Hindlimb muscle (tissue), 1 donor: ENCODE measurements at places on chromosomes 4 and X.

GRCh38 chr4:38904090-38904666 lies 36.6 kb downstream of the FAM114A1 start:
- no peak for DNase-seq

GRCh38 chrX:155611302-155611701 lies 1.4 kb downstream of the TMLHE start:
- DNase-seq: no peak

DNA sequence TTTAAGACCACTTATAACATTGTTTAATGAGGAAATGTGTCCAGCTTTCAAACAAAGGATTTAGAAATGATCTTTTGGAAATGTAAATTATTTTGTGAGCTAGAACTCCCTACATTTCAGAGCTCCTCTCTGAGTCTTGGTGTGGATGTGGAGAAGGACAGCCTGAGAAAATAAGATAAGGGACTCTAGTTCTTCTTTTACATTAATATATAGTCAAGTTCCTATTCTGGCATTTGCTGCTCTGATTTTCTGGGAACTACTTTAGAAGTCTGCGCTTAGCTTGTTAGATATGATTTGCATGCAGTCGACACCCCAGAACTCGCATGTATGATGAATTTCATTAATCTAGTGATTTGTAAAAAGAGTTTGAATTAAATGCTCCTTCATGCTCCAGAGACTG lies 45.5 kb downstream of the TSPAN7 start:
- no peak for DNase-seq

DNA sequence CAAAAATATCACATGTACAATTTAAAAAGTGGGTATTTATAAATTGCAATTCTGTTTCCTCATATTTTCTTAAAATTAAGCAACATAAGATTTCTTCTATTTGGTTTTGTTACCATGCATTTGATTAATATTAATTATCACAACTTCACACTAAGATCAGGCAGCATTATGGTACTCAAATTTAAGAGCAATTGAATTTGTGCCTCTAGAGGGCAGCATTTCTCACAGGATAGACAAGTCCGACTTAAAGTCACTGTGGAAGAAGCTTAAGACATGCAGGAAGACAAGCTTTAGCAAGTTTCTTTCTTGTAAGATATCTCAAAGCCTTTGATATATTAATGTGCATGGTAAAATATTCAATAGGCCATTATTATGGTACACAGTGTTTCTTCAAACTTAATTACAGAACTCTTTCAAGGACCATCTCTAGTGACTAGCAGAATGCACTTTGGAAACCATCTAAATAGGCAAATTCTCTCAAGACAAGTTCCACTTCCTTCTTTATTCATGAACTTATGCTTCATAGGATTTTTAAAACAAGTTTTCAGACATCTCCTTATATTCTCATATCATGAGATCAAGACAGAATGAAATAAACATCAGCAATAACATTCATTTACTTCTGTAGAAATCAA lies 35.0 kb downstream of the FBXW7 start:
- peak; percentile 73 for DNase-seq

DNA sequence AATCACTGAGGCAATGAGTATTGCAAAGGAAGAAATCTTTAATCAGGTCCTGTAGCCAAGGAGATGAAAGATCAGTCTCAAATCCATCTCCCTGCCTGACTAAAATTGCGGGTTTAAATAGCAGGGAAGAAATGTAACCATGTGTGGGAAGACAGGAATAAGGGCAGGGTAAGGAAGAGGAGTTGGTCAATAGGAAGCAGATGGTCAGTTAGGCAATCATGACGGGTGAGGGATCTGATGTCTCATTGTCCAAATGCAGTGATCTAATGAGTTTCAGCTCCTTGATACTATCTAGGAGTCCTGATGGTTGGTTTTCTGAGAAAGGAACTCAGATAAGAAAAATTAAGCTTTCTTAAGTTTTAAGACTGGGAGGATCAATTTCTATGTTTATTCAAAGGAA lies 200.8 kb downstream of the SPATA18 start:
- no peak for DNase-seq

- no peak for DNase-seq
Observed at GRCh38 chrX:79110731-79111130, 33.8 kb upstream of the GPR174 start.

DNA sequence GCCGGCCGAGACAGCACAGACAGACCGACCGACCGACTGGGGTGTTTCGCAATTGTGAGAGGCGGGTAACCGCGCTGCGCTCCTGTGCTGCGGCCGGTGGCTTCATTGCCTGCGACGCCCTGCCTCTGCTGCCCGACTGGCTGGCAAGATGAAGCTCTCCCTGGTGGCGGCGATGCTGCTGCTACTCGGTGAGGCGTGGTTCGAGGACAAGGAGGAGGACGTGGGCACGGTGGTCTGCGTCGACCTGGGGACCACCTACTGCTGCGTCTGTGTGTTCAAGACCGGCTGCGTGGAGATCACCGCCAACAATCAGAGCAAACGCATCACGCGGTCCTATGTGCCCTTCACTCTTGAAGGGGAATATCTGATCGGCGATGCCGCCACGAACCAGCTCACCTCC lies 565.7 kb upstream of the SMIM31 start:
- no peak for DNase-seq

GRCh38 chrX:48826135-48826875 lies at the start of gene ERAS:
Gene ERAS (plus strand): TSS chrX:48826513. CDS start chrX:48829124, 2,611 bp downstream.
- no peak for DNase-seq

DNA sequence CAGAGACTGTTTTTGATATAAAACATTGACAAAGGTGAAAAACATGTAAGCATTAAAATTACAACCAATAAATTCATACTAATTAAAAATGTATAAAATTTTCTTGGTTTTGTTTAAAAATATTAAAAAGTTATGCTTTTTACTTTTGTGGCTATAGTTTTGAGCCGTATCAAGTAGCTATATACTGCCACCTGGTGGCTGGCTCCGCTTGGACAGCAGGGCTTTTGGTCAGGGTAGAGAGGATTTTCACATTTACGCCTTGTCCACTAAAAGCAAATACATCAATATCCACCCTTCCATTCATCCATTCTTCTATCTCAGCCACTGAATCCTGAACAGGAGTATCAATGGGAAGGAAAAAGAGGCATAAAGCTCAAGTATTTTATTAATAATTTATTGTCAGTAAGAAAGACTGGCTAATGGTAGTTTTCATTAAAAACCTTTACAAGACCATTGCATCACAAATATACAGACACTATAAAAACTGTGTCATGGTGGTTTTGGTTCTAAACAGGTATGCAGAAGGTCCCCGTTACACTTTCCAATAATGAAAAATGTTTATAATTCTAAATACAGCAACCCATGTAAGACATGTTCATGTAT lies 32.1 kb upstream of the MTNR1A start:
- DNase-seq: peak; percentile 66

GRCh38 chrX:14554131-14554715 lies 24.9 kb downstream of the GLRA2 start:
- no peak for DNase-seq

DNA sequence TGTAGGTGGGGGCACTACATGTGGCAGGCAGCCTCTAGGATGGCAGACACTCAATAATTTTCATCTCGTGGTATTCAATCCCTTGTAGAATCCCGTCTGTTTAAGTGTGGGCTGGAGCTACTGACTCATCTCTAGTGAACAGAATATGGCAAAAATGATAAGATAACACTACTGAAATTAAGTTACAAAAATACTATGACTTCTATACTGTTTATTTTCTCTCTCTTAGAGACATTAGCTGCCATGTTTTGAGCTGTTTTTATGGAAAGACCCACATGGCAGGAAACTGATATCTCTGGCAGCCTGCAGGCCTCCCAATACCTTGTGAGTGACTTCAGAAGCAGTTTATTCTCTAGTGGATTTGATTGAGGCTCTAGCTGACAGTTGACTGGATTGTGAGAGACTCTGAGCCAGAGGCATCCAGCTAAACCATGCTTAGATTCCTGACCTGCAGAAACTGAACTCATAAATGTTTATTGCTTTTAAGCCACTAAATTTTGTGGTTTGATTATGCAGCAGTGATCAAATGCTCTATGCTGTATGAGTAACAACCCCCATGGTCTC lies 298.8 kb upstream of the CTSO start:
- no peak for DNase-seq

DNA sequence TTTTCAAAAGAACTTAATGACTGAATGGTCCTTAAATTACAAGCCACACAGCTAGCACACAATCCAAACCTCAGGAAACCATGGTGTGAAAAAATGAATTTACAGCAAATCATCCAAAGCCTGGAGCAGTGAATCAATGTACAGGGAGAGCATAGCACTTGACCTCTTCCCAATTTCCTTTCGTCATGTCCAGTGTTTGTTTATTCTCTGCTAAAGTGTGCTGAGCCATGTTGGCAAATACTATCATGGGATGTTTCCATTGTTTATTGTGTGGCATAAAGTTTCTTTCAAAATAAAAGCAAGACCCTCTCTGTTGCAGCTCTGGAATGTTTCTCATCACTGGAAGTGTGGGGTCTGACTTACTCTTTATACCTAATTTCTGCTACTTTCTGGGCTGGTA lies 25.4 kb upstream of the FAM47B start:
- no peak for DNase-seq

DNA sequence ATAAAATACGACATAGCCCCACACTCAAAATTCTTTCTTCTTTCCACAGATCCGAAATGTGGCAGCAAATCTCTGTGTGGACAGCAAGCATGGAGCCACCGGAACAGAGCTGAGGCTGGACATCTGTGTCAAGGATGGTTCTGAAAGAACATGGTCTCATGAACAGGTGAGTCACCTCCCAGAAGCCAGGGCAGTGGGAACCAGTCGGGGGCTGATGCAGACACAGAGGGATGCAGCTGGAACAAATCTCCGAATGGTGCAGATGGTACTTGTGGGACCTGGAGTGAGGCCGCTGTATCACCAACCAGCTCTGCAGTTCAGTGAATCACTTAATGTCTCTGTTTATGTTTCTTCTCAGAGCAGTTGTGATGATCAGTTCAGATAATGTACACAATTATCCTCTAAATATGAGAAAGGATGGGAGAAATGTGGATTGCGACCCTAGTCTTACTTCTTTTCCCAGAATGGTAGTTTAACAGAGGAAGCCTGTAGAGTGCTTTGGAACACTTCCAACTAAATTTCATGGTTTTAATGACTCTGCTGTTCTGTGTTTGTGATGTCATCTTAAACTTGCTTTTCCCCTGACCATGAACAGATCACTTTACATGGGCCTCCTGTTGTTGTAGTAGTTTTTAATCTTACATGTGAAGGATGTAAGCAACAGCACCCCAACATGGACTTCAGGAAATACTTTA lies 159.3 kb upstream of the GALNT7 start:
- no peak for DNase-seq

DNA sequence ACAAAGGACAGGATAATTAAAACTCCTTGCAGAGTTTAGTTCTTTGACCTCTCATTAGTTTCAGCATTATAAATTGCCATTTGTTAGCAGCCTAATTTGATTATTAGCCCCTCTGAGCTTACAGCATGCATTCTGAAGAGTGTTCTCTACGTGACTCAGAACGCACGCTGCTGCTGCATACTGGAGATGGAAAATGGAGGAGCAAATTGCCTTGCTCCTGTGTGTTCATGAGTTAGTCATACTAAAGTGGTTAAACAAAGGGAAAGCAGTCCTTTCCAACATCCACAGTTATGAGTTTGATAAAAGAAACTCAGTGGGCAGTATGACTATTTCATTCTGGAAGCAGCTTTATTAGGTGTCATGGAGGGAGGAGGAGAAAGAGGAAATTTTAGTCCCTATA lies 922.5 kb downstream of the RPA4 start:
- DNase-seq: no peak

DNA sequence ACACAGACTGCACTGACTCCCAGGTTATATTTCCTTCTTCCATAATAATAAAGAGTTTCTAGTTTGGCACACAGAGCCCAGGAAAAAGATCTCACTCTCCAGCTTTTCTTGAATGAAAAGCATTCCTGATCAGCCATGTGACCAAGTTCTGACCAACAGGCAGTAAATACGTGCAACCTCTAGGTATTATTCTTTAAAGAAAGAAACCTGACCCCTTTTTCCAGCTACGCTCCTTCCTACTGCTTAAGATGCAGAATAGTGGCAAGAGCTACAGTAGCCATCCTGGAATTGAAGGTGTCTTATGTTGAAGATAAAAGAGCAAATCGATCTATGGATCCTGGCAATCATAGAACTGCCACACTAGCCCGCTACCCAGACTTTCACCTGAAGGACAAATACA lies 76.7 kb downstream of the LRBA start:
- DNase-seq: no peak

DNA sequence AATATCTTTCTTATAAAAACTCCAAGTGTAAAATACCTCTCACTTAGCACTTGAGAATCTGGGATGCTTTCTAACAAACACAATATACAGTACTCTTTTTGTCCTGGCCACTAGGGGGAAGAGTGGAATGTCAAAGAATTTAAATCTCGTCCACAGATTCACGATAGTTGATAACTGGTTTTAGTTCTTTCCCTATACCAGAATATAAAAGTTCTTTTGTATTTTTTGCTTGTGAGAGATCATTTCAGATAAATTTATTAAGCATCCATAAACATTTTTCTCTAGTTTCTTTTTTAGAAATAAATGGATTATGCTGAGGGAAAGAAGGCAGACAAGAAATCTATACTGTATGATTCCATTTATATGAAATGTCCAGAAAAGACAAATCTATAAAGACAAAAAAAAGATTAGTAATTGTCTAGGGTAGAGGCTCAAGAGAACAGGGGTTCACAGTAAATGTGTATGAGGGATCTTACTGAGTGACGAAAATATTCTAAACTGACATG lies 50.4 kb downstream of the MGARP start:
- DNase-seq: peak; percentile 33

GRCh38 chrX:46374371-46374770 lies 170.8 kb downstream of the ZNF674 start:
- DNase-seq: no peak

GRCh38 chr4:180999217-180999616 lies 1244.0 kb upstream of the TENM3 start:
- DNase-seq: no peak

DNA sequence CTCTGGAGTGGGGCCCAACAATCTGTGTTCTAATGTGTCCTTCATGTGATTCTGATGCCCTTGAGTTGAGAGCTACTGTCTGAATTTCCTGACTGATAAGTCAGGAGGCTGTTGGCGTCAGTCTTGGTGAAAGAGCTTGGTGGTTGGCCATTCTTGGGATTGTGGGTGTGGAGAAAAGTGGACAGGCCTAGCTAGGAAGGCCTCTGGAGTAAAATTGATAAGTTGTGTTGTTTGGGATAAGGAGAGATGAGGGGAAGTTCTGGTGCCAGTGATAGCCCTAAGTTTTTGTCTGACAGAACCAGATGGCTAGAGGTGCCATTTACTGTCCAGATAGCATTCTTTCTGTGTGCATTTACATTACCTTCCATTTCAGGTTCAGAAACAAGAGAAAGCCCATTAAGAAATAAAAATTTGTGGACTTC lies 11.7 kb downstream of the NSD2 start:
- no peak for DNase-seq

DNA sequence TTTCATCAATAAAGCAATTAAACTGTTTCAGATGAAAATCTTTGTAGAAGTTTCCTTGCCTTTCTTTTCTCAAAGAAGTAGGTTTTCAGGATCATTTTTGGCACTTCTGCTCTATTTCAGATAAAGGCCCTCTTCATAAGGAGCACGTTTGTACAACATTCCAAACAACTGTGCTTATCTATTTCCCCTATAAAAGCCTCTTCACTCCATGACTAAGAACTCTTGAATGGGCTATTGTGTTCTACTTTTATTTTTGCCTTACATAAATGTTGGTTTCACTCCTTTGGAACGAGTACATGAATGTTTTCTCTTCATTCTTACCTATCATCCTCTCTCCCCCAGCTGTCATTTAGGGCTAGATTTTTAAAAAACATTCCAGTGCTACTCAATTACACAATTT lies 288.0 kb upstream of the PPP1R2C start:
- DNase-seq: no peak

GRCh38 chrX:1391370-1391706 lies 575 bp downstream of the SLC25A6 start:
- peak; percentile 96 for DNase-seq

GRCh38 chr4:159103384-159103990 lies 608 bp downstream of the RAPGEF2 start:
- DNase-seq: peak; percentile 43
